ENCODE measurements at places on chromosomes 7 and 10.

DNA sequence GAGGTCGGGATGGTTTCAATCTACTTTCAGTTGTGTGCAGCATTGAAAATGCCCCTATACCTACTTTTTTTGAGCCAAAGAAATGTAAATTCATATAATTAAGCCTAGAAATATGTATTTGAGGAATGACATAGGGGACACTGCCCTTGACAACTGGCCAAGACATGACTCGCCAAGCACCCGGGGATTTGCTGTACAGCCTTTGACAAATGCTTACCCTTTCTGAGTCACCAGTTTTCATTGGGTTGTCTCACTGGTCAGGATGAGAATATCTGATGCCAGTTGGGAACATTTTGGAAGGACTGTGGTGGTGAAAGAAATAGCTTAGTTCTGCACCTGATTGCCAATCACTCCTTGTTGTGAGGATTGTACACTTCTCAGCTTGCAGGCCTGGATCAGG is 166.8 kb upstream of the HABP2 start:
- DNase-seq = no peak

- peak; percentile 71 for DNase-seq
Measured at GRCh38 chr7:100673942-100674410, 436 bp downstream of the GNB2 start.

DNA sequence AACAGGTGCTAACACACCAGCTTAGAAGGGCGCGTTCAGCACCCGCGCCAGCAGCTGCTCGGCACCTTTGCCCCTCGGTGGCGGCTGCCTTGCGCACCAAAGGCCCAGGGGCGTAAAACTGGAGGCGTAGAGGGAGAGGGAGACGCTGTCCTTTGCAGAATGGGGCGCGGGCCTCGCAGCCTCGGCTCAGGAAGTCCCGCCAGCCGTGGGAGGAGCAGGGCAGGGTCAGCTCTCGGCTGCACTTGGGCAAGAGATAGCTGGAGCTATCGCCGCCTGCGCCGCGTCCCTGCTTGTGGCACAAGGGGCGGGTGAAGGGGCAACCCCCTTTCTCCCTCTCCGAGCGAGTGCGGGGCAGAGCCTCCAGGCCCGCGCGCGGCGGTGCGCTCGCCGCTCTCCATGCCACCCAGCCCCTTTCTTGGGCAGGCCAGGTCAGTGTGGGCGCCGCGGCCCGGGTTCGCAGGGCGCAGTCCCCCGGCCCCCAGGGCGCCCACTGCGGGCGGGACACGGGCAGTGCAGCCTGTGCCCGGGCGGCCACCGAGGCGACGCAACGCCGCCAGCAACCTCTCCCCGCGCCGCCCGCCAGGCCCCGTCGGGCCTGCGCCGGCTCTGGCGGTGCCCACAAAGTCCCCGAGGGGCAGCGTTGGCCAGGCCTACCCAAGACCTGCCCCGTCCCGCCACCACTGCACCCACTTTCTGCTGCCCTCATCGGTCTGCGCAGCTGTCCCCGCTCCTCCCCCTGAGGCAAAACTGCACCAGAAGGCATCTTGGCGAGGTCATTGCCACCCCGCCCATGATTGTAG is 4.1 kb downstream of the NEUROD6 start:
- DNase-seq = no peak

DNA sequence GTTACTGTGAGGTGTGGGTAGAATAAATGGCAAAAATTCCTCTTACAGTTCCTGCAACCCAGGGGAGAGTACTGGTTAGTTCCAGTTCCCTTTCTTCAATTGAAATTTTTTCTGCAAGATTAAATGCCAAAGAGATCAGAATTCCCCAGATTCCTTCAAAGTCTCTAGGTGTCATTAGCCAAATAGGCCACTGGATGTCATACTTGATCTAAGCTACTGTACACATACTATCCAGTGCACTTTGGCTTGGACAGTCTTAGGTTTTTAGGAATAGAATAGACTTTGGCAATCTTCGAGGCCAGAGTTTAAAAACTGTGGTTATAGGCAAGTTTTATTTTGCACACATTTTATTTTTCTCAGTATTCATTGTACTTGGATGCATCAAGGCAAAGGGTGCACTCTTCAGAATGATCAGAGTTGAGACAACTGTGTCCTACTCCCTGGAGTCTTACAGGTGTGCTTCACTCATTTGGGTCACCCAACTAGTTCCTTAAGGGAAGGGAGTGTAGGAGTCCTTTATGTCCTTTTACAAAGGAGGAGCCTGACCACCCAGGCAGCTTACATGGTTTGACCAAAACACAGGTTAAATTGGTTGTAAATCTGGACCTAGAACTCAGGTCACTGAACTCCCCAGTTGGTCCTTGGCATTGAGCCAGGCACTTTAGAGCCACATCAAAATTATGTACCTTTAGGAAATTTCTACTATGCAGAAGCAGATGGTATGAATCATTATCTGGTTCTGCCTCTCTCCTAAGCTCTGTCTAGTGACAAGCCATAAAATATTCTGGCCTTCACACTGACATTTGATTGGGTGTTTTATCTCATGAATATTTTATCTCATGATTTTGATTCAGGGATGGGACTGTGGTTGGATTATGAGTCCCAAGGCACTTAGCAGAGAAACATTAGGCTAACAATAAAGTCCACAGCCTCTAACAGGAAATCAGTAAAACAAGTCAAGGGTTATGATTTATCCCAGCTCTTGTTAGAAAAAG is 49.5 kb downstream of the ASAH2B start:
- DNase-seq = no peak

GRCh38 chr10:110223298-110223925 is 16.0 kb downstream of the MXI1 start:
- no peak for DNase-seq

DNA sequence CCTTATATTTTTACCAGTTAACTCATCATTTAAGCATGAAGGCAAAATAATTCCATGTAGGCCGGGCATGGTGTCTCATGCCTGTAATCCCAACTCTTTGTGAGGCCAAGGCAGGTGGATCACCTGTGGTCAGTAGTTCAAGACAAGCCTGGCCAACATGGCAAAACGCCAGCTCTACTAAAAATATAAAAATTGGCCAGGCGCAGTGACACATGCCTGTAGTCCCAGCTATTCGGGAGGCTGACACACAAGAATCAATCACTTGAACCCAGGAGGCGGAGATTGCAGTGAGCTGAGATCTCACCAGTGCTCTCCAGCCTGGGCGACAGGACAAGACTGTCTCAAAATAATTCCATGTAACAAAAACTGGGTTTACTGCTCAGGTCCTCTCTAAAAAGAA is 18.3 kb downstream of the HNRNPA2B1 start:
- no peak for DNase-seq

- DNase-seq = no peak
Measured at GRCh38 chr7:99597762-99598501, at the start of gene TMEM225B. TSS of gene TMEM225B (plus strand) at chr7:99598267. CDS start at chr7:99604389, 6,122 bp downstream.

DNA sequence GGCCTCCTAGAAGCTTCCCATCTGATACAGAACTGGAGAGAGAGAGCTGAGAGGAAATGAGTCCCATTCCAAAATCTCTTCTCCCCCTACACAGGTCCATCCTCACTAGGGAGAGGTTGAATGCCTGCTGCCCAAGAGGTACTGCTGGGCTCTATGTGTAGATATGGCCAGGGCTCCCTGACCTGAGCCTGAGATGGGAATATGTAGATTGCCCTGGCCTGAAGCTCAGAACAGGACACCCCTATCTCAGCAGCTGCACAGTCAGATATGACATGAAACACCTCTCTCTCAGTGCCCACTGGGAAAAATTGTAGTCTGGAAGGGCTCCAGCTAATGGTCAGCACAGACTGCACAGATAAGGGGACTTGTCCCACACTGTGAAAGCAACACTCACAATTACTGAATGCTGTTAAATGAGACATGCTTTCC is 3.1 kb upstream of the IFIT1B start:
- DNase-seq = peak; percentile 85

- no peak for DNase-seq
Measured at GRCh38 chr10:110278562-110279406, 25.9 kb downstream of the SMNDC1 start.

GRCh38 chr10:72272689-72273409 is 875 bp upstream of the DDIT4 start:
- peak; percentile 99 for DNase-seq

All from erythroblast (primary cell).